ENCODE measurements at places on chromosomes 1 and 21.

DNA sequence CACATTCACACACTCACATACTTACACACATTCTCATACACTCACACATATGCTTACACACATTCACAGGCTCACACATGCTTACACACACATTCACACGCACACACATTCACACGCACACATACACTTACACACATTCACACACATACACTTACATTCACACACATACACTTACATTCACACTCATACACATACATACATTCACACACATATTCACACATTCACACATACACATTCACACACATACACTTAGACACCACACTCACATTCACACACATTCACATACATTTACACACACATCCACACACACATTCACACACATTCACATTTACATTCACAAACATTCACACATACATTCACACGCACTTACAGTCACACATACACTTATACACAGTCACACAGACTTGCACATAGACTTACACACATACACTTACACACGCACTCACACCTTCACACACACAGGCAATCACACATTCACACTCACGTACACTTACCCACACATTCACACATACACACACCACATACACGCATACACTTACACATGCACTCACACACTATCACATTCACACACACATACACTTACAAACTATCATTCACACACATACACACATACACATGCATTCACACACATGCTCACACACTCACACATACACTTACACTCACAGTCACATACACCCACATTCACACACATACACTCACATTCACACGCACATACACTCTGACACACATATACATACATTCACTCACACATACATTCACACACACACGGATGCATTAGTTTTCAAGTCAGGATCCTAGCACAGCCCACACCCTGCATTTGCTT is 16.8 kb downstream of the PDE9A start:
- H3K4me3 ChIP-seq = no peak overlapping the region
- no peak for DNase-seq
- peaks cover 68% of the 10 kb centered on the region for H3K4me1 ChIP-seq
- H3K27ac ChIP-seq = no peak overlapping the region
- no peaks in the 10 kb centered on the region for H3K36me3 ChIP-seq

DNA sequence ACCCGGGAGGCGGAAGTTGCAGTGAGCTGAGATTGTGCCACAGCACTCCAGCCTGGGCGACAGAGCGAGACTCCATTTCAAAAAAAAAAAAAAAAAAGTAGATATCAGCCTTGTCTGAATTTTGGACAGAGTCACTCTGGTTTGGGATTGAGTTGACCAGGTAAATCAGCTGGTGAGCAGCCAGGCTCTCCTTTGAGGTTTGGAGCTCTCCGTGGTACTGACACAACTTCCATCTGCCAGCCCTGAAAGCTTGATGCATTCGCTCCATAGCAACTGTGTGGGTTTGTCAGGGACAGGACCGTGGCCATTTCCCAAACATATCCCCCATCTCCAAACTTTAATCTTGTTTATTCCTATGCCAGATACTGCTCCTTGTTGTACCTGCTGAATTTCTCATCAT is 155.2 kb downstream of the DMRTA2 start:
- H3K36me3 ChIP-seq = no peaks in the 10 kb centered on the region
- no peak overlapping the region for H3K27ac ChIP-seq
- H3K4me3 ChIP-seq = no peak overlapping the region

- H3K36me3 ChIP-seq = peaks cover under 1% of the 10 kb centered on the region
- H3K27ac ChIP-seq = no peak overlapping the region
- no peaks in the 10 kb centered on the region for H3K27me3 ChIP-seq
- DNase-seq = no peak
- peaks cover 34% of the 10 kb centered on the region for H3K4me1 ChIP-seq
These were observed 22.6 kb upstream of the PRELP start for GRCh38 chr1:203453016-203453415.

- H3K27ac ChIP-seq = no peak overlapping the region
- no peaks in the 10 kb centered on the region for H3K27me3 ChIP-seq
- no peak for DNase-seq
- H3K4me3 ChIP-seq = no peak overlapping the region
These were observed 1863.5 kb downstream of the MRPL39 start for GRCh38 chr21:23743821-23744220.

DNA sequence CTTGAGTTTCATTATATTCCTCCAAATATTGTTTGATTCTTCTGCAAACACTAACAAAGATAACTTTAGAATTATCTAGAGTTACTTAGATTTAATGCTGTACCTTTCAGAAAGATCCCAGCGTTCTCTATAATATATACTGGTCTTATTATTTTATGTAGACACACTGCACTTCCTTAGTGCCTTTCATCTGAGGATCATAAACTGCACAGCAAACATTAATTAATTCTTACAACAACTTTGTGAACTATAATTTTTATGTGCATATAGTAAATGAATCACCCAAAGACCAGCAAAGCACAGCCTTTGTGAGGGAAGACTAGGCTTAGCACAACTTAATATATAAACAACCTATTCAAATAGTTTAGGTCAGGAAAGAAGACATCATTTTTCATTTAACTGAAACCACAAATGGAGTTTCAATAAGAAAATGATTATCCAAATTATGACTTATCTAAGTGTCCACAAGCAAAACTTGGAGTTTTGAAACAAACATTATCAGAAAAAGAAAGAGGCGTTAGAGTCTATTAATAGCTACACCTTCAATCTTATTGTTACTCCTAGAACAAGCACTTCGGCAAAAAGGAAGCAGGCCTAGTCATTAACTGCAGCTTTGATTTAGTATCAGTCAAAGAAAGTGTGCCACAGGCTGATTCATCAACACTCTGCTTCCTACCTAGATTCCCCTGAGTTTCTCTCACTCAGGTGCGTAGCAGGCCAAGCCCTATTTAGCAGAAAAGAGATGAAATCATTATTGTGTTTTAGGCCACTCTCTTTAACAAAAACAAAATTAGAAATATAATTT is 22.5 kb upstream of the RC3H1 start:
- no peaks in the 10 kb centered on the region for H3K36me3 ChIP-seq
- no peaks in the 10 kb centered on the region for H3K4me1 ChIP-seq
- H3K27me3 ChIP-seq = no peaks in the 10 kb centered on the region
- H3K27ac ChIP-seq = no peak overlapping the region
- no peak for DNase-seq
- no peak overlapping the region for H3K4me3 ChIP-seq

- no peaks in the 10 kb centered on the region for H3K4me1 ChIP-seq
- no peak overlapping the region for H3K27ac ChIP-seq
These were observed 605.3 kb upstream of the NR5A2 start for GRCh38 chr1:199422206-199422605.

GRCh38 chr1:245704765-245705164 is 550.0 kb downstream of the KIF26B start:
- DNase-seq = no peak
- no peaks in the 10 kb centered on the region for H3K36me3 ChIP-seq
- H3K4me1 ChIP-seq = peaks cover 10% of the 10 kb centered on the region
- H3K27ac ChIP-seq = no peak overlapping the region
- H3K4me3 ChIP-seq = no peak overlapping the region
- no peaks in the 10 kb centered on the region for H3K27me3 ChIP-seq

GRCh38 chr1:218407630-218408029 is 62.5 kb downstream of the TGFB2 start:
- H3K4me3 ChIP-seq = no peak overlapping the region
- no peaks in the 10 kb centered on the region for H3K27me3 ChIP-seq
- no peak for DNase-seq
- H3K27ac ChIP-seq = no peak overlapping the region
- no peaks in the 10 kb centered on the region for H3K36me3 ChIP-seq

- no peak overlapping the region for H3K27ac ChIP-seq
- peaks cover 13% of the 10 kb centered on the region for H3K4me1 ChIP-seq
- H3K36me3 ChIP-seq = no peaks in the 10 kb centered on the region
- H3K4me3 ChIP-seq = no peak overlapping the region
These were observed 8.7 kb downstream of the SELENON start for GRCh38 chr1:25808481-25809244.

GRCh38 chr21:46388896-46389295 is 64.9 kb downstream of the PCNT start:
- DNase-seq = no peak
- H3K27me3 ChIP-seq = no peaks in the 10 kb centered on the region
- H3K4me1 ChIP-seq = no peaks in the 10 kb centered on the region
- no peaks in the 10 kb centered on the region for H3K36me3 ChIP-seq

DNA sequence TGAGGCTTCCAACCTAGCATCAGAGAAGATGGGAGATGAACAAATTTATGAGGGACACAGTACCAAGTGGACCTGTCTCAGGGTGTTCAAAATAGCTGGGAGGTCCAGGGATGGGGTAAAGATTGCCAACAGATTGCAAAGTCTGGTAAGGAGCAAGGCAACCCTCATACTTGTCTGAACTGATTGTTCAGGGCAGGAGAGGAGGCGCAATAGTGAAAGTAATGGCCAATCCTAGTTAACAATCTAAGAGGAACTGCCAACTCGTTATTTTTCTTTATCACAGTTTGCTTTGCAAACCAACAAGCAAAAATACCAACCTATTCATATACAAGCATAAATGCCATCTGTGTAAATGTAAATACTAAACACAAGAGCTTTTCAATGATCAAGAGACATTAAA is 78.4 kb upstream of the S1PR1 start:
- H3K27me3 ChIP-seq = no peaks in the 10 kb centered on the region
- no peak overlapping the region for H3K27ac ChIP-seq
- H3K36me3 ChIP-seq = no peaks in the 10 kb centered on the region
- no peak for DNase-seq
- no peak overlapping the region for H3K4me3 ChIP-seq

GRCh38 chr1:39524591-39525365 is 33.3 kb downstream of the BMP8A start:
- H3K36me3 ChIP-seq = no peaks in the 10 kb centered on the region
- H3K27me3 ChIP-seq = no peaks in the 10 kb centered on the region
- H3K27ac ChIP-seq = no peak overlapping the region
- no peak overlapping the region for H3K4me3 ChIP-seq
- H3K4me1 ChIP-seq = no peaks in the 10 kb centered on the region

DNA sequence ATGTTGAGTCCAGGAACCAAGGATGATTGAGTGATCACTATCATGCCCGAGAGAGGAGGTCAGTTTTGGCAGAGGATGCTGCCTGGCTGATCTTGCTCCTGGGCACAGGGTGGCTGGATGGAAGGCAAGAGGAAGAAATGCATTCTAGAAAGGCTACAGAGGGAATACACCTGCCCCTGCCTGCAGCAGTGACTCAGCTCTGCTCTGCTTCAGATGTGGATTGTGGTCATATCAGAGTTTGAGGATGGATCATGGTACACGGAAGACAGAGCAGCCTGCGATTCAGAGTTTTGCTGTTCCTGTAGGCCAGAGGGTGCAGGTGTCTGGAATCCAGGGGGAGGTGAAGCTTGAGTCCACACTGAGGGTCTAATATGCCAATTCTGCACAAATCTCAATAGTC is 37.2 kb downstream of the PCP4 start:
- H3K4me1 ChIP-seq = no peaks in the 10 kb centered on the region
- H3K36me3 ChIP-seq = no peaks in the 10 kb centered on the region
- DNase-seq = no peak
- H3K4me3 ChIP-seq = no peak overlapping the region

DNA sequence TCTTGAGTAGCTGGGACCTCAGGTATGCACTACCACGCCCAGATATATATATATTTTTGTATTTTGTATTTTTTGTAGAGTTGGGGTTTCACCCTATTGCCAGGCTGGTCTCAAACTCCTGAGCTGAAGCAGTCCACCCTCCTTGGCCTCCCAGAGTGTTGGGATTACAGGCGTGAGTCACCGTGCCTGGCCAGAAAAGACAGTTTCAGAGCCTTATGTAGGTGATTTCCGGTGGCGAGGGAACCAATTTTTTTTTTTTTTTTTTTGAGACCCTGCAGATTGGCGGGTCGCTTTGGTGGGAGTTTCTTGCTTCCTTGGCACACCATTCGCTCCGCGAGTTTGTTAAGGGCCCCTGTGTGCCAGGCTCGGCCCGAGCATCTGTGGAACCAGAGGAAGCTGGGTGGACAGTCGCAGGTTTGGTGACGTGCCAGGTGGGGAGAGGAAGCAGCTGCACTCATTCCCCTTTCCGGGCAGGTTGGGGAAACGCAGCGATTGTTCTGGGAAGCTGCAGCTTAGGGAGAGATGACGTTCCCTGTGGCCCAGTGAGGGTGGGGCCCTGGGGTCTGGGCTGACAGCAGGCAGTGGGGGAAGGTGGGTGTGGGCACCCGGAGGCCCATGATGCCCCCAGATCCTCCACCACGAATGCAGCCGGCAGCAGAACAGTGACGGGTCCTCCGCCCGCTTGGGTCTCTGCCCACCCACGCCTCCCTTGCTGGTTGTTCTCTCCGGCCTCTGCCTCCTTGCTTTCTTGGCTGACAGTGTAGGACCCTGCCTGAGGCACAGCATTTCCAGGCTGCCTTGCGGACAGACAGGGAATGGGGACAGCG is 25.1 kb downstream of the SPSB1 start:
- H3K4me1 ChIP-seq = peaks cover 23% of the 10 kb centered on the region
- H3K36me3 ChIP-seq = no peaks in the 10 kb centered on the region
- DNase-seq = no peak
- H3K27me3 ChIP-seq = no peaks in the 10 kb centered on the region

GRCh38 chr1:171220081-171220420 is 28.2 kb upstream of the FMO1 start:
- peak; percentile 94 for DNase-seq
- H3K4me3 ChIP-seq = peak overlapping the region; percentile 43
- no peaks in the 10 kb centered on the region for H3K27me3 ChIP-seq
- no peaks in the 10 kb centered on the region for H3K36me3 ChIP-seq
- H3K27ac ChIP-seq = peak overlapping the region; percentile 99

GRCh38 chr21:41235201-41235600 is 67.2 kb downstream of the BACE2 start:
- DNase-seq = no peak
- H3K27ac ChIP-seq = no peak overlapping the region
- no peak overlapping the region for H3K4me3 ChIP-seq
- H3K27me3 ChIP-seq = no peaks in the 10 kb centered on the region
- H3K4me1 ChIP-seq = no peaks in the 10 kb centered on the region

GRCh38 chr1:176778056-176778455 is 315.1 kb downstream of the PAPPA2 start:
- no peaks in the 10 kb centered on the region for H3K36me3 ChIP-seq
- no peak overlapping the region for H3K27ac ChIP-seq
- H3K27me3 ChIP-seq = no peaks in the 10 kb centered on the region
- DNase-seq = no peak
- no peak overlapping the region for H3K4me3 ChIP-seq
- H3K4me1 ChIP-seq = no peaks in the 10 kb centered on the region

GRCh38 chr1:115593365-115594259 is 48.2 kb upstream of the VANGL1 start:
- H3K27ac ChIP-seq = no peak overlapping the region
- H3K4me3 ChIP-seq = no peak overlapping the region

- H3K4me1 ChIP-seq = no peaks in the 10 kb centered on the region
- H3K4me3 ChIP-seq = peak overlapping the region; percentile 39
- peaks cover 16% of the 10 kb centered on the region for H3K27me3 ChIP-seq
- peak; percentile 86 for DNase-seq
These were observed 29.7 kb downstream of the HEYL start for GRCh38 chr1:39609618-39610331.

DNA sequence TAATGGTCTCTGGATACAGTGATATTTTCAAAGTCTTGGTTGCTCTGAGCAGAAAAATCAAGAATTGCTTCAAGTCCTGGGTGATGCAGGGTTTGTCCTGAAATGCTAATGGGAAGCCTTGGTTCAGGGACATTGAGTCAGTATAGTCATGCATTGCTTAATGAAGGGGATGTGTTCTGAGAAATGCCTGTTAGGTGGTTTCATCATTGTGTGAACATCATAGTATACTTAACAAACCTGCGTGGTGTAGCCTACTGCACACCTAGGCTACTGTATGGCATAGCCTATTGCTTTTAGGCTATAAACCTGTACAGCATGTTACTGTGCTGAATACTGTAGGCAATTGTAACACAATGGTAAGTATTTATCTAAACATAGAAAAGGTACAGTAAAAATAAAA is 36.4 kb downstream of the TBCE start:
- DNase-seq = no peak
- H3K36me3 ChIP-seq = no peaks in the 10 kb centered on the region
- H3K4me1 ChIP-seq = no peaks in the 10 kb centered on the region
